Stimulated activated CD8-positive, alpha-beta memory T cell treated with anti-CD3 and anti-CD28 coated beads, Interleukin-7, amount 100 ng/mL, for 48 hours (primary cell): ENCODE measurements at places on chromosomes 5 and 9.

- DNase-seq = no peak
Measured at GRCh38 chr5:400282-401145, 42.5 kb upstream of the EXOC3 start.

- DNase-seq = no peak
Measured at GRCh38 chr9:113514061-113514460, 50.5 kb downstream of the RGS3 start.

DNA sequence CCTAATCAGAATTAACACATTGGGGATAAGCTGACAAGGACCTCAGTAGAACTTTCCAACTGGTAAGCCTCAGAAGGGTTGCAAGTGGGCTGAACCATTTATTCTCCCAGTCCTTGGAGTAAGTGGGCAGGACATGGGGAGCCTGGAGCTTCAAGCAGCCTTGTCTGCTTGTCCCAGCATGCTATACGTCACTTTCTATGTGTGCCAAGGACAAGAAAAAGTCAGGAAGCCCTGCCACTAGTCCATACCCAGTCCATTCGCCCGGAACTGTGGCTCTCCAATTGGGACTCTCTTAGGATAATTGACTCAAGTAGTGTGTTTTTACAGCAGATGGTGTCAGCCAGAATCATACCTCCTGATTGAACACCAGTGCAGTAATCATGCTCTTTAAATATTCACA lies 62.6 kb upstream of the FRRS1L start:
- no peak for DNase-seq

DNA sequence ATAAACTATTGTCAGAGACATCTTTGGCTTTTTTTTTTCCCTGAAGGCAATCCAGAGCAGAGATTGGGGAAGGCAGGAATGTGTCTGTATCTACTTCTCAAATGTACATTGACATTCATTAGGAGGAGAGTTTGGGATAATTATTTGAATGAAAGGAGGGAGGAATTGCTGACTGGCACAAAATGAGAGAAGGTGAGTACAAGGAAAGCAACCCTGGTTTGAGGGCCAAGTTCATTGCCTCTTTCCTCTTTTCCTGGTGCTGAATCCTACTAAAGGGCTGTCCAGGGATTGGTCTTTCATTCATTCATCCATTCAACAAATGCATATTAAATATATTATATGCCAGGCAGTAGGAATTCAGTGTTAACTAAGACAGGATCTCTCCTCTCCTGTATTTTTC lies 18.8 kb upstream of the ANKHD1 start:
- no peak for DNase-seq

- DNase-seq = no peak
Measured at GRCh38 chr9:133654736-133655657, 18.8 kb downstream of the DBH start.

GRCh38 chr9:27489087-27489876 lies 34.8 kb upstream of the IFNK start:
- DNase-seq = no peak

DNA sequence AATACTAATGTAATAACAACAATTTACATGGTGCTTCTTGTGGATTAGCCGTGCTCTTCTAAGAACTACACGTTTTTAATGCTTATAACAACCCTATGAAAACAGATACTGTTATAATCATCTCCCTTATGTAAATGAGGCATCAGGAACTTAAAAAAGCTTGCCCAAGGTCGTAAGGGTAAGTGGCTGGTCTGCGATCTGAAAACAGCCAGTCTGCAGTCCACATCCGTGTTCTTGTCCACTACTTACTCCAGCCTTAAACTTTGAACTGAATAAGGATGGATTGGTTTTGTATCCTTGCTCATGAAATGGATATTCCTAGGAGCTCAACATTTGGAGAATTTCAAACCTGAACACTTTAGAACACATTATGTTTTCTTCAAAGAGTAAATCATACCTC lies 26.7 kb downstream of the PAM start:
- no peak for DNase-seq

DNA sequence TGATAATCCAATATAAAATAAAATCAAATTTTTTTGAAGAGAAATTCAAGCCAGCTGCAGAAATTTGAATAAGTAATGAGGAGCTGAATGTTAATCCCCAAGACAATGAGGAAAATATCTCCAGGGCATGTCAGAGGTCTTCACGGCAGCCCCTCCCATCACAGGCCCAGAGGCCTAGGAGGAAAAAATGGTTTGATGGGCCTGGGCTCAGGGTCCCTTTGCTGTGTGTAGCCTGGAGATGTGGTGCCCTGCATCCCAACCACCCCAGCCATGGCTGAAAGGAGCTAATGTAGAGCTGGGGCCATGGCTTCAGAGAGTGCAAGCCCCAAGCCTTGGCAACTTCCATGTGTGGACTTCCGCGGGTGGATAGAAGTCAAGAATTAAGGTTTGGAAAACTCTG lies 618.3 kb downstream of the TAF11L14 start:
- DNase-seq = no peak

DNA sequence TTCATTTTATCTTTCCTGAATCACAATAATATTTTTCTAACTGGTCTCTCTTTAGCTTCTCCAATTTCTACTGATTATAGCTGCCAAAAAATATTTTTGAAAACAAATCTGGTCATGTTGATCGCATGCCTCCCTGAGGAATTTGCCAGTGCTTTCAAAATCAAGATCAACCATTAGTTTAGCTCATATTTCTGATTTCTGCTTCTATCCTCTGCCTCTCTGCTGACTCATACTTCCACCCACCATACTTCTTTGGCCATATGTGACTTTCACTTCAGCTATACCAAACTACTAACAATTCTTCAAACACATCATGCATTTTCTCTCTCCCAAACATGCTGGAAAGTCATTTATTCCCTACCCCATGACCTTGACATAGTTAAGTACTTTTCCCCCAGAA lies 636.5 kb downstream of the TLE1 start:
- DNase-seq = no peak

DNA sequence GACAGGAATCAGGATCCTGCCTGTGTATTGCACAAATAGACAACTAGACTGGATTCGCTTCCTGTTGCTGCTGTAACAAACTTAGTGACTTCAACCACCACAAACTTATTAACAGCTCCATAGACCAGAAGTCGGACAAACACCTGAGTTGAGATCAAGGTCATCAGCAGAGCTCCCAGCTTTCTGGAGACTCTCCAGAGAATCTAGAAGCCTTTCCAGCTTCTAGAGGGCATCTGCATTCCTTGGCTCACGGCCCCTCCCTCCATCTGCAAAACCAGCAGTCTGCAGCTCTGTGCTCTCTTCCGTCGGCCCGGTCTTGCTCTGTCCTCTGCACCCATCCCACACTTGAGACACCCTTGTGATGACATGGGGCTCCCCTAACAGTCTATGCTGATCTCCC lies 99.1 kb downstream of the KCNT1 start:
- no peak for DNase-seq

GRCh38 chr5:148833122-148833521 lies 6.7 kb downstream of the ADRB2 start:
- no peak for DNase-seq

DNA sequence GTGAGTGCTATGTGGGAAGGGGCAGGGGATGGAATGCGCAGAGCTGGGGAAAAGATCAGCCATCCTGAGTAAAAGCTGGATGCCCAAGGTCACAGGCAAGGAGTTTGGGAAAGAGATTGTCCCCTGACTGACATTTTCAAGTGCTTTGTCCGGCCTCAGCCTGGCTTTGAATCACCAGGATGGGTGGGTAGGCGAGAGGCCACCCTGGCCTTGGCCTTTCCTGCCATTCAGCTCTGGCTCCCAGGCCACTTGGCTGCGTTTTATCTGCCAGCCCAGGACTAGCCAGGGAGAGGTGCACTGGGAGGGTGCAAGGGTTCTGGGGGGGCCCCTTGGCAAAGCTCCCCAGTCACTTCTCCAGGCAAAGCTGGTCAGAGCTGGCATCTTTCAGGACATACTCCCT lies 37.4 kb upstream of the SYNPO start:
- DNase-seq = no peak

DNA sequence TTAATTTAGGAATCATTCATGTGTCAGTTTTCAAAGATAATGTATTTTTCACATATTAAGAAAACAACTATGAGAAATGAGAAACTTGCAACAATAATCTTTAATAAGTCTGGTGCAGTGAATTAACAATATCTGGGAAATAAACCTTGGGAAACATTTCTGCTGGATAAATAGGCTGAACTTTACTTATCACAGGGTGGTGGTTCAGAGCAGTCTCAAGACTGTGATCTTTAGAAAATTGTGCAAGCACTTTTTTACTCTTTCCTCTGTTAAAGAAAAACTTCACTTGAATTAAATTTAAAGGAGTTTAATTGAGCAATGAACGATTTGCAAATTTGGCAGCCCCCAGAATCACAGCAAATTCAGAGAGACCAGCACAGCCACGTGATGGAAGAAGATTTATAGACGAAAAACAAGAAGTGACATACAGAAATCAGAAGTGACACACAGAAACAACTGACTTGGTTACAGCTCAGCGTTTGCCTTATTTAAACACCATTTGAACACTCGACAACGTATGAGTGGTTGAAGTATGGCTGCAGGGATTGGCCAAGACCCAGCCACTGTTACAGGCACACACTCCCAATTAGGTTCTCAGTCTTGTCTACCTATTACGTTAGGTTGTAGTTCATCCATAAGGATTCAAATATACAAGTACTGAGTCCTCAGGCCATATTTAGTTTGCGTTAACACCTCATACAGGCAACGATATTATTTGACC lies 631.9 kb downstream of the SLCO4C1 start:
- no peak for DNase-seq

GRCh38 chr9:129814432-129815223 lies 9.3 kb downstream of the TOR1A start:
- no peak for DNase-seq

DNA sequence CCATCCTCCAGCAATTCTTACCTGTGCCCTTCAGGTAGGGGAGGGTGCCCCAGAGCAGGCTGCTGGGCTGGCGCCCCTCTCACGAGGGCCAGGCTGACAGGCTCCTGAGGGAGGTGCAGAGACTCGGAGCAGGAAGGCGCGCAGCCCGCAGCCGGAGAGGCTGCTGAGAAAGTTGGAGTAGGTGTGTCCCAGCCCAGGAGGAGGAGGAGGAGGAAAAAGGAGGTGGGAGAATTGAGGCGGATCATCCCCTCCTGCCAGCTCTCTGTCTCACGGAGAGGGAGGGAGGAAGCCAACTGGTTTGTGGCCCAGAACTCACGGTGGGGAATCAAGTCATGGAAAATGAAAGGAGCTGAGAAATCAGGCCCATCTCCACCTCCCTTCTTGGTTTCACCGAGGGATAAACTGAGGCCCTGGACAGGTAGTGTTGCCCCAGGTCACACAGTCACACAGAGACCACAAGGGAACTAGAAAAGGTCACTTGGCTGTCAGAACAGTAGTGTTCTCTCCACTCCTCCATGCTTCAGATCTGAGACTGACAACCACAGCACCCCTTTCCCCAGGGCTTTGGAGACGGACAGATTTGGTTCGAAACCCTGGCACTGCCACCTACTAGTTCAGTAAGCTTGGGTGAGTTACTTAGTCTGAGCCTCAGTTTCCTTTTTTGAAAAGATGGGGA lies at the start of gene FAT2:
Gene FAT2, minus strand, starts transcription at position 188 of the 676 bp plus-strand sequence. CDS start 22,400 bp downstream, outside the sequence.
- no peak for DNase-seq

- no peak for DNase-seq
Measured at GRCh38 chr5:94976853-94977252, 308.0 kb downstream of the MCTP1 start.
